NCI-H345 (cell line): ENCODE measurements at places on chromosomes 1 and 21.

DNA sequence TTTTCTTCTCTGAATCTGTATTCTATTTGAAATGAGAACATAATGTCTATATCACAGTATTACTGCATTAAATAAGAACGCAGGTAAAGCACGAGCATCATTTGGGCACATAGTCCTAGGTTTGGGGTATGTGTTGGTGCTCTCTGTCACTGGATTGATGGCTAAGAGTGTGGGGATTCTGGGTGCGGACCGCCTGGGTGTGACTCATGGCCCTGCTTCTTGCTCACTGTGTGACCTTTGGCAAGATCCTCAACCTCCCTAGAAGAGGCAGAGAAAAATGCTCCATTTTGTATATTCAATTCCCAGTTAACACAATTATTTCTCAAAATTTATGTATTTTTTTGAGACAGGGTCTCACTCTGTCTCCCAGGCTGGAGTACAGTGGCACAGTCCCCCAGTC, 99.7 kb downstream of the LAMC2 start:
- no peak for DNase-seq

GRCh38 chr1:181397845-181398244, 85.5 kb upstream of the CACNA1E start:
- no peak for DNase-seq

DNA sequence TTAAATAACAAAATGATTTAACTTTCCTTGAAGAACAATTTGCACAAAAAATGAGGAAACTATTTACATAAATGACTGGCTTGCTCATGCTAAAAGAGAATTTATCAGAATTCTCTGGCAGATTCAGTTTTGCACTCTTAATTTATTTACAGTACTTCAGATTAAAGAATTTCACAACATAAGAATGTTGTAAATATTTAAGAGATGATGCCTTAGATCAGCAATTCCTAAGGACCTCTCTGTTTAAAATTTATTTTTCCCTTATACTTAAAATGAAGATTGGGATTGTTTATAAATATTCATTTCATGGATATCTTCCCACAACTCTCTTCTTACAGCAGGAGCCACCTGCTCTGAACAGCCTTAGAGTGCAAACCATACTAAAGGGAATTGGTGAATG, 120.8 kb downstream of the OLFM3 start:
- no peak for DNase-seq

- DNase-seq: no peak
These were observed 13.0 kb downstream of the UCK2 start for GRCh38 chr1:165840423-165840822.

DNA sequence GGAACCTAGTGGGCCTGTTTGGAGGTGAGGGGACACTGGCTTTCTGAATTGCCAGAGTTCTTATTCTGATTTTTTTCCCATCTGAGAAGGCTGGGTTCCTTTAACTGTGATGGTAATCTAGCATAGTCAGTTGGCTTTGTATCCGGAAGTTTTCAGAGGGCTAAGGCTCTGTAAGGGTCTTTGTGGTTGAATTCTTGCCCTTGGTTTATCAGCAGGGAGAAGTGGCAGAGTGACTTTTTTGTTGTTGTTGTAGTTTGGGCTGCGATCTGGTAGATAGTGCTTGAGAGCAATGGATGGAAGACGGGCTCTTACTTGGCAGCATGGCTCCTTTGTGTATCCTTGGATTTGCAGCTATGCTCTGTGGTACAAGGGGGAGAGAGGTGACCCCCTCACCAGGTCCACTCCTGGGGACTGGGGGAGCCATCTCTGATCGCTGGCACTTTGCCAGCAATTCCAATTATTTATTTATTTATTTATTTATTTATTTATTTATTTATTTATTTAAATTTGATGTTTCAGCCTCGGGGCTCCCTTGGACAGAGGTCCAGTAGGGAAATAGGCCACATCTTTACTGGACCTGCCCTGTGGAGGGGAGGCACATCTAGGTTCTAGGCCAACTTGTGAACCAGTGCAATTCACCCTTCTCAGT, 18.5 kb downstream of the TCP10L start:
- DNase-seq: no peak

DNA sequence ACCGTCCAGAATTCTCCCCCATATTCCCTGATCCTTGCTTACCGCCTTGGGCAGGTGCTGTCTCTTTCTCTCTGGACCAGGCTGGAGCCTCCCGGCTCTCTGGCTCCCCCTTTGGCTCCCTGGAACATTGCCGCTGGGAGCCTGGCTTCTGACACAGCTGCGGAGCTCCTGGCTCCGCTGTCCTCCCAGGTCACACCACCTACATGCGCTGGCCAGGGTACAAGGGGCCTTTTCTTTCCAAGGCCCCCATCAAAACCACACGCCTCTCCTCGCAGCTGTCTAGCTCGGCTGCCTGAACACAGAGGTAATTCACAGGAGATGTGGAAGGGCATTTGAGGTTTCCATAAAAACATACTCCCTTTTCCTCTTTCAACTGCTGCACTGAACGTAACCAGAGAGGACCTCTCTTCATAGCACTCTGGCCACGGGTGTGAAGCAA, 7.5 kb upstream of the ZNF648 start:
- peak; percentile 77 for DNase-seq

GRCh38 chr1:180366371-180367068, 135.9 kb downstream of the ACBD6 start:
- no peak for DNase-seq

GRCh38 chr1:227788271-227789083, 27.0 kb upstream of the PRSS38 start:
- DNase-seq: peak; percentile 97

- no peak for DNase-seq
These were observed 23.2 kb upstream of the ARHGEF16 start for GRCh38 chr1:3431266-3431665.

GRCh38 chr1:4353090-4353856, 301.1 kb upstream of the AJAP1 start:
- no peak for DNase-seq

GRCh38 chr1:92203105-92203504, 14.6 kb upstream of the C1orf146 start:
- DNase-seq: no peak

DNA sequence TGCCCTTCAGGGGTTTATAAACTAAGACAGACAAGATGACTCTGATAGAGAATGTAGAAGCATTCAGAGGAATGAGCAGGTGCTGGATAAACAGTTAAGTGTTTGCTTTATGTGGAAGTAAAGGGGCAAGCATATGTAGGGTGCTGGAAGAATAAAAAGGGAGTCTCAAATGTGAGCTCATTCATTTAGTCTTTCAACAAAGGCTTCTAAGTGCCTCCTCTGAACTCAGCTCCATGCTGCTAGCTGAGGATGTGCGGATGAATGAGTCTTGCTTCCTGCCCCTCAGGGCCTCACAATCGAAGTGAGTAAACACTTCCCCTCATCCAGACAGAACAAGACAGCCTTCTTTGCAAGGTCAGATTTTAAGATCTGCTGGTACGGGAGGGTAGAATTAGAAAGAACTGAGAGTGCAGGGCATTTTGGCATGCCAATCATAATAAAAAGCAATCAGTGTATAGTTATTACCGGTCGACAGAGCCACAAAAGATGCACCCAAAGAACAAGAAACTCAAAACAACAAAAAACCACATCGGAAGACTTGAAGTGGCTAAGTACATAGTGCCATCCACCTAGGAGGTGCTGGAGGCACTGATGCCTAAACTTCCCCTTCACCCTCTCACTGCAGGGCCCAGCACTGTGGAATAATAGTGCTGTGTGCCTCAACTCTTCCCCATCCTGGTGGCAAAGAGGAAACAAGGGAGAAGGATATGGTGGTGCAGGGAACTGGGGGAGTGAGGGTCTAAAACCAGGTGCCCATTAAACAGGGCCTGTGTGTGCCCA, 69.8 kb downstream of the TNR start:
- DNase-seq: peak; percentile 86

DNA sequence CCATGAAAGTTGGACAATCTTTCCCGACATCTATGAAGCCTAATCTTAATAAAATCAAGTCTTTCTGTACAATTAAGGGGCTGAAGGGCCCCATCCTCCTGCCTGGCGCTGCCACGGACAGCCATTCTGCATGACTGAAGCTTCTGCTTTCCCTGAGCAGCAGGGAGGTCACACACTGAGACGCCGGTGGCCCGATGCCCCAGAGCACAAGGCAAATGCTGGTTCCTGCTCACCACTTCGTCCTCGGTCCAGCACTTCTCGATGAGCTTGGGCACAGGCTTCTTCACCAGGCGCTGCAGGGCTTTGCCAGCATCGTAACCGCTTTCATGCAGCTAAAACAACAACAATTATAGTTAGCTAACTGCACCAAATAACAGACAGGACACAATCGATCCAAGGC, 147.8 kb downstream of the SLC45A1 start:
- DNase-seq: no peak

- DNase-seq: no peak
These were observed 26.8 kb downstream of the EGLN1 start for GRCh38 chr1:231395076-231395997.

DNA sequence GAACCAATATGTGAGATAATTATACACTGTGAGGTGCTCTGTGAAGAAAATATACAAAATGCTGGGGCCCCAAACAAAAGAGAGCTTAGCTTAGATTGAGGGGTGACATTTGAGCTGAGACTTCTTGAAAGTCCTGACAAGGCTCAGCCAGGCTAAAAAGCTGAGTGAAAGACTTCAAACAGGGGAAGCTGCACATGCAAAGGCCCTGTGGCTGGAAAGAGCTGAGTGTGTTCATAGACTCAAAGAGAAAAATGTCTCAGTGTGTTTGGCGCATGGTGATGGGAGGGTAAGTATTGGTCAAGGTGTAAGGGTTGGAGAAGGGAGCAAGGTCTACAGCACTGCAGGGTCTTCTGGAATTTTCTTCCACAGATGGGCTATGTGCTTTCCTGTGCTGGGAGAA, 127.2 kb upstream of the KLHDC7A start:
- no peak for DNase-seq

- DNase-seq: no peak
These were observed 1518.0 kb downstream of the NCAM2 start for GRCh38 chr21:22516230-22516629.

DNA sequence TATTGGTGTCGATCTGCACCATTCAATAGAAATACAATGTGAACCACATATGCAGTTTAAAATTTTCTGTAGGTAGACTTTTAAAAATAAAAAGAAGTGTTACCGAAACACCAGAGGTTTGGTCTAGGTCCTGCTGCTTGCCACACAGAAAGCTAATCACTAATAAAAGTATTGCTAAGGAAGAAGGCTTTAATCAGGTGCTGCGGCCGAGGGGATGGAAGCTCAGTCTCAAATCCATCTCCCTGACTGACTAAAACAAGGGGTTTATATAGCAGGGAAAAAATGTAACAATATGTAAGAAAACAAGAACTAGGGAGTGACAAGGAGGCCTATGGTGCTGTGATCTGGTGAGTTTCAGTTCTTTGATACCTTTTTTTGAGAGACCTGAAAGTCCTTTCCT, 99.3 kb downstream of the XPR1 start:
- DNase-seq: no peak

DNA sequence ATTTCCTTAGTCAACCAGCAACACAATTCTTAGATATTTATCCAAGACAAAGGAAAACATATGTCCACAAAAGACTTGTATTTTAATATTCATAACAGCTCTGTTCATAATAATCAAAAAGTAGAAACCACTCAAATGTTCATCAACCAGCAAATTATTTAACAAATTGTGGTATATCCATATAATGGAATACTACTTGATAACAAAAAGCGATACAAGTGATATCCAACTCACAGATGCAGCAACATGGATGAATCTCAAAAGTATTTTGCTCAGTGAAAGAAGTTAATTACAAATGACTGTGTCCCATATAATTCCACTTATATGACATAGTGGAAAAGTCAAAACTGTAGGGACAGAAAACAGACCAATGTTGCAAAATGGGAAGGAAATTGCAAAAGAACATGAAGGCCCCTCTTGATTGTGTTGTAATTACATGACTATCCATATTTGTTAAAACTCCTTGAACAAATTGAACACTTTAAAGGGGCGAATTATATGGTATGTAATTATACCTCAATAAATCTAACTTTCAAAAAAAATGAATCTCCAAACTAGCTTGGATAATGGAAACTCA, 116.9 kb downstream of the EDEM3 start:
- DNase-seq: no peak

DNA sequence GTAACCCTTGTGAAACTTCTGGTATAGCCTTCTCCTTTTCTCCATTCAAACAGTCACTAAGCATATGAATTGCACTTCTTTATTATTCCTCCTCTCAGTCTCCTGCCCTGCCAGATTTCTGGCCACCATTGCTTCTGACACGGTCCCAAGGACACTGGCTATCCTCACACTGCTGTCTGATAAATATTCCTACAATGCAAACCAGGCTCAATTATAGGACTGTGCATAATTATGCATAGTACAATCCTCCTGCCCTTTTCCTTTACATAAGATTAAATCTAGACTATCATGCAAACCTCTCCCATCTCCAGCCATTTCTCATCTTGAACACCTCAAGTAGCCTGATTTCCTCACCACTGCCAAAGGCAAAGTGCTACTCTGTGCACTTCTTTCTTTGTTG, 704.3 kb upstream of the ADAMTS5 start:
- DNase-seq: no peak
